ENCODE measurements at places on chromosomes 5 and 9. TPM values are rescaled to one million over a fixed set of nuclear protein-coding genes. Genes with fewer than 3 reads are reported as not detected.

Gene DMRT2
- 24.1 TPM for polyA plus RNA-seq

Gene AKNA
- 8.7 TPM for polyA plus RNA-seq

Gene CBY3
- polyA plus RNA-seq: not detected

DNA sequence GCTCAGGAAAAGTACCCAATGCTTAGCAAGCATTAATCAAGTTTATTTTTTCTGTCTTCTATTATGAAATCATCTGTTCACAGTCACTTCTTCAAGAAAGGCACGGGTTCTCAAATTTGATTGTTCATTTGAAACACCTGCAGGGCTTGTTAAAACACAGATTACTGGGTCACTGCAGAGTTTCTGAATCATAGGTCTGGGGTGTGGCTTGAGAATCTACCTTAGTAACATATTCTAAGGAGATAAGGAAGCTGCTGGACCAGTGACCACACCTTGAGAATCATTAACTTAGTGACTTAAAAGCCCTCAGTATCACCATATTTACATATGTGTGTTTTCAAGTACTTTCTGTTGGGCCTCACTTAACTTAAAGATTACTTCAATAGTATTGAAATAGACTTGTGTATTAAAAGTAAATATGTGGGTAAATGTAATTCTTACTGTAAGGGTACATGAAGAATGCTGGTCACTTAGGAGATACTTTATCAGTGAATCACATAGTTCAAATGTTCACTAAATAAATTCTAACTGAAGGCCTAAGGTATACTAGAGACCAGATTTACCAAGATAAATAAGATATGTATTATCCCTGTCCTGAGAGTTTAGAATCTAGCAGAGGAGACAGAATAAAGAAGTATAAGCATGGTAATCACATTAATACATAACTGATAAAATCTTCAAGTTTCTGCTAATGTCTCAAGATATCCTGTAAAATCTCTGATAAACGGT lies 1342.1 kb upstream of the C9orf72 start:
- DNase-seq: no peak

DNA sequence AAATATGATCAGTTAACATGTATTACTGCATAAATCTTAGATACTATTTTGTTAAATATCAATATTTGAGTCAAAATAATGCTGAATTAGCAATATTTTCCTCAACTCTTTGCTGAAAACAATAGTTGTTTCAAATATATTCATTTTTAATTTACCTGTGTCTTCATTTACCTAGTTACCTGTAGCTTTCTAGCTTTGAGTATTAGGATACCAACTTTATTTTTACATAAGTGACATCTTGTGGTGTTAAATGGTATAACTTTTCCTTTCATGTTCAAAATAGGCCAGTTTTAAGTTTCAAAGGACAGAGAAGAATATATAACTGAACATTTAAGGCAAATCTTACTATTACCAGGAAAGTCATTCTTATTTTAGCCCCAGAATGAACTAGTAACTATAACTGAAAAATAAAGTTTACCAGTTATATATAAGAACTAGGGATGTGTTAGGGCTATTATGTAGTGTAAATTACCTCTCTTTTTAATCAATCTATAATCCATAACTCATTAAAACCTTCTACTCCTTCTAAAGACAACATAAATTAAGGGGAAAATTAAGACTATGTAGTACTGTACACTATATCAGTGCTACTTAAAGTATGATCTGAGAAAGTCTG lies 25.3 kb downstream of the AP3B1 start:
- DNase-seq: no peak

DNA sequence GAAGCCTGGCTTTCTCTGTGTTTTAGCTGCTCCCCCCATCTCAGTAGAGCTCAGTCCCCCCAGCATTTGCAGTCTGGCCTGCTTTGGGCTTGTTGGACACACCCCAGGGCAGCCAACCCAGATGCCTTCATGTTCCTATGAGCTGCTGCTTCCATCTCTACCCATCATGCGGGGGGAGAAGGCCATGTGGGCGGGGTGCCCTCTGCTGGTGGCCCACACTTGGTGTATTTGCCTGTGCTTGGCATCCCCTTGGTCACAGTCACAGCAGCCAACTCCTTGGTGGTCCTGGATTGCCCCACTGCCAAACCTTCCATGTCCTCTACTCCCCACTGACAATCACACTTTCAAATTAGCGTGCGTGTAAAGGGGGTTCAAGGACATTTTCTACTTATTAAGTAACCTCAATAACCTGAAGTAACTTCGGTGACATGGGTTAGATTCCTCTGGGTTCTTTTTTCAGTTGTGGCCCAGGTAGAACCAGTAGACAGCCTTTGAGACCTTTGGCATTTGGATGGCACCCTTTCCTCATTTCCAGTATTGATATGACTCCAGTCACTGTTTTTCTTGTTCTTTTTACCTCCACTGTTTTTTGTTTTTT lies 42.8 kb downstream of the SNX30 start:
- DNase-seq: no peak

- DNase-seq: no peak
Measured at GRCh38 chr5:172622091-172623046, 18.7 kb upstream of the NEURL1B start.

DNA sequence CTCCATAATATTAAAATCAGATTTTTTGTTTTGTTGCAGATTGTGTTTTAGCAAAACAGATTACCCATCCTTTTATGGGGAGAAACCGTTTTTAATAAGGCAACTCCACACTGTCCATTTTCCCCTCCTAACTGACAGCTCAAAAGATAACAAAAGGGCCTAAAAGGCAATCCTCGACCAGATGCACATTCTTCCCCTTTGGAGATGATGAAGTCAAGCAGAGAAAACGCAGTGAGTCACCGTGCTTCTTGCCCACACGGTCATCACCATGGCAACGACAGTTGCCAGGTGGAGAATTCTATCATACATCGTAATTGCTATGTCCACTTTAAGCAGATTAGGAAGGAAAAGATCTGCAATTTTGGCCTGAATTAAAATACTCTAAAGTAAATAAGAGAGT lies 96.4 kb downstream of the DIRAS2 start:
- DNase-seq: peak; percentile 29

DNA sequence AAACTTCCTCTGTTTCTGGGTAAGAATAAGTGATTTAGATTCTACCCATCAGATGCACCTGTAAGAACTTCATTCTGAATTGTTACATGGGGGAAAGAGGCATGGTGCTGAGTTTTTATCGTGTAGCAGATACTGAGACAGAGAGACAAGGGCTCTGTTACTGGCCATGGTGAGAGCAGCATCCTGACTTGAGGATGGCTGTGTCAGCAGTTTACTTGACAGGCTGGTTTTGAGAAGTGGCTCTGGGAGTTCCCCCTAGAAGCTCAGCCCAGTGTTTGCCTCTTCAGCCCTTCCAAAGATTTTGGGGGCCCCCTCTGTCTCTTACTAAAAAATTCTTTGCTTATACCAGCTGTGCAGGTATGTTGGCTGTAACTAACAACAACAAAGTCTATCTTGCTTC lies 510.5 kb downstream of the LRRC70 start:
- DNase-seq: no peak

GRCh38 chr9:23850690-23851629 lies 24.9 kb upstream of the ELAVL2 start:
- peak; percentile 33 for DNase-seq
